ENCODE measurements at places on chromosomes 1 and 21. TPM values are rescaled to one million over a fixed set of nuclear protein-coding genes. Genes with fewer than 3 reads are reported as not detected.

GRCh38 chr1:211601982-211602670, 23.2 kb upstream of the SLC30A1 start:
- DNase-seq, result no peak
- peaks cover 18% of the 10 kb centered on the region for H3K27me3 ChIP-seq
- H3K4me1 ChIP-seq, result peaks cover 50% of the 10 kb centered on the region

DNA sequence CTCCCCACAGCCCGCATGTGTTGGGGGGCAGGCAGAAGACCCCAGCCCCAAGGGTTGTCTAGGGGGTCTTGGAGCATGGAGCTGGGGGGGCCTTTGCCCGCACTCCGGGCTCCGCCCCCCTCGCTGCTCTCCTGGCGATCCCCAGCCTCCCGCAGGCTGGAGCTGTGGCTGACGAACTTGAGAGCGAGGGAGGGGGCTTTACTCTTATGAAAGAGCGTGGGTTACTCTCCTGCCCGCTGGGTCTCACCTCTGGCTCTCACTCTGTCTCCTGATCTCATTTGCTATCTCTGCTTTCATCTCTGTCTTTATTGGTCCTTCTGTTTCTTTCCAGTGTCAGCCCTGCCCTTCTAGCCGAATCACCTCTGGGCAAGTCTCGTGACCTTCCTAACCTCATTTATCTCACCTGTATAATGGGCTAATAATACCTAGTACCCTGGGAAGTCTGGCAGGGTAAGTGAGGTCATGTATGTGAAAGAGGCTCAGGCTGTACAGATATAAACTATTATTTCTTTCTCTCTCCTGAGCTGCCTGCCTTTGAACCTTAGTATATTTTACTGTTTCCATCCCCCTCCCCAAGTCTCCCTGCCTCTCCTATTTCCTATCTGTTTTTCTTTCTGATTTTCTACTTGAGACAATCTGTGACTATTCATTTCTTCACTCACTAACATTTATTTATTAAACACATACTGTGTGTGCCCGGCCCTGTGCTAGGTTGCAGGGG, 731 bp downstream of the EFNA4 start:
- H3K4me3 ChIP-seq, result peak overlapping the region; percentile 76
- peaks cover 13% of the 10 kb centered on the region for H3K36me3 ChIP-seq
- peak overlapping the region; percentile 87 for H3K27ac ChIP-seq

The AXDND1 gene
- total RNA-seq, result 1.4 TPM

DNA sequence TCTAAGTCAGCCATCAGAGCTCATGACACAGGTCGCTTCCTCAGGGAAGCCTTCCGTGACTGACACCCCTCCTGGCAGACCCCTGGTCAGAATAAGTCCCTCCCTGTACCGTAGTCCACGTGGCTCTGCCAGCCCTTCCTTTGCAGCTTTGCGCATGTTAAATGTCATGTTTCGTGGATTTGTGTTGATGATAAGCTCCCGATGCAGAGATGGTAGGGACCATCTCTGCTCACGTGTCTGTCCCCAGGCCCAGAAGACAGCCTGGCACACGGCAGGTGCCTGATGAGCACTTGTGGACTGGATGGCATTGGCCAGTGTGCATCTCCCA, 75.9 kb downstream of the DHRS3 start:
- DNase-seq, result no peak
- H3K27ac ChIP-seq, result peak overlapping the region; percentile 88
- H3K4me1 ChIP-seq, result peaks cover 56% of the 10 kb centered on the region
- no peak overlapping the region for H3K4me3 ChIP-seq
- peaks cover 6% of the 10 kb centered on the region for H3K36me3 ChIP-seq

The PTCH2 gene
- 1.4 TPM for total RNA-seq

The TEDDM1 gene
- not detected for total RNA-seq

The RGSL1 gene
- total RNA-seq, result not detected

GRCh38 chr1:8329439-8329838, 11.5 kb downstream of the SLC45A1 start:
- no peak for DNase-seq
- H3K27ac ChIP-seq, result no peak overlapping the region
- H3K4me3 ChIP-seq, result no peak overlapping the region
- peaks cover 7% of the 10 kb centered on the region for H3K36me3 ChIP-seq
- no peaks in the 10 kb centered on the region for H3K4me1 ChIP-seq

DNA sequence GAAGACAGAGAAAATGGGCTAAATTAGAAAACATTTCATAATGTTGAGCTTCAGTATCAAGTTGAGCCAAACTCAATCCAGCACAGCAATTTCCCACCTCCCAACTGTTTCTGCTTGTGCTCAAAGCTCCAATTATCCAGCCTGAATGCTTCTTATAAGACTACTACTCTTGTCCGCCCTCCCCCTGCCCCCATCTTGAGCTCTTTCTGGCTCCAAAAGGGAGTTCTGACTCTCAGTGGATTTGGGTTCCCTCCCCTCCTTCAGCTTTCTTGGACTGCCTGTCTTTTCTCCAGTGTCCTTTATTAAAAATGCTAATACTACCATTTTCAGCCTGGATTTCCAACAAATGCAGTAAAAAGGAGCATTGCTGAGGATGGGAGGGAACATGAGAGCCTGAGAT, 174.8 kb downstream of the ASTN1 start:
- H3K27ac ChIP-seq, result peak overlapping the region; percentile 52
- no peaks in the 10 kb centered on the region for H3K36me3 ChIP-seq
- no peak overlapping the region for H3K4me3 ChIP-seq
- no peak for DNase-seq
- peaks cover 17% of the 10 kb centered on the region for H3K4me1 ChIP-seq
- peaks cover 34% of the 10 kb centered on the region for H3K27me3 ChIP-seq

The CELA3B gene
- not detected for total RNA-seq

DNA sequence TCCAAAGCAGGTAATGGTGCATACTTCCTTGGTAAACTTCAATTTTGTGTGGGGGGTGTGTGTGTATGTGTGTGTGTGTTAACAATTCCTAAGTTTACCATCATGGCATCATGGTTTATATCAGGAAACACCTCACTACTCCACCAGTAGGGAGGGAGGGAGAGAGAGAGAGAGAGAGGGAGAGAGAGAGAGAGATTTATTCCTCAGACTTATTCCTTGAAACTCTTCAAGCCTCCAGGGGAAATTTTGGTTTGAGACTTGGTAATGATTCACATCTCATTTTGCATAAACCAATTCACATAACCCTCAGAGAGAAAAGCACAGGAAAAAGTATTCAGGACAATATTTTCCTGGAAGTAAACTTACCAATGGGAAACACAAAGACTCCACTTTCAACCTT, 115.0 kb downstream of the TTLL7 start:
- H3K4me3 ChIP-seq, result no peak overlapping the region
- peaks cover 2% of the 10 kb centered on the region for H3K4me1 ChIP-seq
- H3K27me3 ChIP-seq, result no peaks in the 10 kb centered on the region
- no peak for DNase-seq
- H3K27ac ChIP-seq, result no peak overlapping the region
- H3K36me3 ChIP-seq, result peaks cover 11% of the 10 kb centered on the region

- H3K27ac ChIP-seq, result no peak overlapping the region
- H3K27me3 ChIP-seq, result no peaks in the 10 kb centered on the region
- no peak overlapping the region for H3K4me3 ChIP-seq
These were observed 28.6 kb downstream of the CEP104 start for GRCh38 chr1:3828391-3828790.

The ZNF683 gene
- total RNA-seq, result not detected

The VANGL2 gene
- 55.5 TPM for total RNA-seq

The ERG gene
- total RNA-seq, result 3.0 TPM

DNA sequence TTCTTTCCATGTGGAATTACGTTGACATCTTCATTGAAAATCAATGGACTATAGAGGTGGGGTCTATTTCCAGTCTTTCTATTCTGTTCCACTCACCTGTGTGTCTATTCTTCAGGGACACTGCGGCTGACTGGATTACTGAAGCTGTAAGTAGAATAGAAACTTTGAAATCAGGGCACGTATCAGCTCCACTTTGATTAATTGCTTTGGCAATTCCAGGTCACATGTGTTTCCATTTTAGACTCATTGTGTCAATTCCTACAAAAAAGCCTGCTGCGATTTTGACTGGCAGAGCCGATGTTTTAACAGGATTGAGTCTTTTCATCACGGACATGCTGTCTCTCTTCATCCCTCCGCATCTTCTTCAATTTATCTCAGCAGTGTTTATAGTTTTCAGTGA, 20.9 kb upstream of the RNF223 start:
- no peaks in the 10 kb centered on the region for H3K27me3 ChIP-seq
- H3K27ac ChIP-seq, result no peak overlapping the region
- H3K36me3 ChIP-seq, result peaks cover 18% of the 10 kb centered on the region

The IL12RB2 gene
- total RNA-seq, result 0.34 TPM

The SLC44A5 gene
- total RNA-seq, result 4.1 TPM

The SLC16A4 gene
- 13.7 TPM for total RNA-seq

Data from mesothelial cell of epicardium (in vitro differentiated cells).